Activated B cell treated with CpG ODN at 0.5 μM for 24 hours (primary cell): ENCODE measurements at places on chromosomes 2 and 18.

DNA sequence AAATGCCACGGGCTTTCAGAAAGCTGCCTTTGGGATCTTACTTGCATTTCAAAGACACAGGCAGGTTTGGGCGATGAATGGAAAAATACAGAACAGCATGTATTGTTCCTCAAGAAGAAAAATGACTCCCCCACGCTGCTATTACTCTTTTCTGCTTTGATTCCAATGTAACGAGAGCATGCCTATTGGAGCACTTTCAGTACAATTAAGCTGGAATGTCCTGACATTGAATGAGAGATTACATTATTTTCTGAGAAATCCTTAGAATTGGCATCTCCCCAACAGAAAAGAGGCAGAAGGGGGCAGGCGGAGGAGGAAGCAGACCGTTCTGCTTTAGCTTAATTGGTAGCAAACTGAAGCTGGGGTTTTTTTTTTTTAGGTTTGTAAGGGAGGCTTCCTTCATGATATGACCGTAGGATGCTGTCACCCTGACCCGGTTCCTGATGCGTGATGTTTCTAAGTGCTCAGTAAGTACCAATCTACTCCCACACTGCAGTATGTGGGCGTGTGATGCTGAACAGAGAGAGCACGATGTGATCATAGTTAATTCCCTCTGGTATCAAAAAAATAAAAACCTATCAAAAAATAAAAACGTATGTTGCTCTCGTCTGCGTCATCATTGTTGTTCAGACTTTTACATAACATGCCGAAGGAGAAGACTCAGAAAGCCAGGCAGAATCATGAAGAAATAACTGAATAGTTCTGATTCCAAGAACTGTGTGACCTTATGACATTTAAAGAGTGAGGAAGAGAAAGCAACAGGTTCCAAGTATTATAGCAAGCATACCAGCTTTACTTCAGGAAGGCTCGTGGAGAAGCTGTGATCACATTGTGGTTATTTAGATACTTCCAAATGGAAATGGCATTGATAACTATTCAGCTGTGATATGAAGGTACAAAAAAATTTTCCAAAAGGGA lies 40.5 kb downstream of the LONRF2 start:
- DNase-seq, result no peak

- DNase-seq, result no peak
Observed at GRCh38 chr2:84996909-84997308, 25.9 kb downstream of the KCMF1 start.

GRCh38 chr18:36775396-36775795 lies 53.4 kb downstream of the TPGS2 start:
- no peak for DNase-seq

DNA sequence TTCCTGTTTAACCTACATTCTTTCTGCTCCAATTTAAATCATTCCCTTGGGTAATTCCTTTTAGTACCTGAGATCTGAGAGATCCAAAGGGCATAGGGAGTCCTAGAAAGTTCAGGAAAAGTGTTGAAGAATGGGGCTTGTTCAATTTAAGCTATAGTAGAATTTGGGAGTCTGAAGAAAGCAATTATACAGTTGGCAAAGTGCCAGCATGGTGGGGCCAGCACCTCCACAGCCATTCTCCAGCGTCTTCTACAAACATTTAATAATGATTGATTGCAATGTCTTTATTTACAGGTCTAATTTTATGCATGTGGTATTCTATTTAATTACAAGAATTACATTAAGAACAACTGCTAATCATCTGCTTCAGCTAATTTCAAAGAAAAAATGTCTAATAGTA lies 957.7 kb upstream of the GYPC start:
- DNase-seq, result no peak

DNA sequence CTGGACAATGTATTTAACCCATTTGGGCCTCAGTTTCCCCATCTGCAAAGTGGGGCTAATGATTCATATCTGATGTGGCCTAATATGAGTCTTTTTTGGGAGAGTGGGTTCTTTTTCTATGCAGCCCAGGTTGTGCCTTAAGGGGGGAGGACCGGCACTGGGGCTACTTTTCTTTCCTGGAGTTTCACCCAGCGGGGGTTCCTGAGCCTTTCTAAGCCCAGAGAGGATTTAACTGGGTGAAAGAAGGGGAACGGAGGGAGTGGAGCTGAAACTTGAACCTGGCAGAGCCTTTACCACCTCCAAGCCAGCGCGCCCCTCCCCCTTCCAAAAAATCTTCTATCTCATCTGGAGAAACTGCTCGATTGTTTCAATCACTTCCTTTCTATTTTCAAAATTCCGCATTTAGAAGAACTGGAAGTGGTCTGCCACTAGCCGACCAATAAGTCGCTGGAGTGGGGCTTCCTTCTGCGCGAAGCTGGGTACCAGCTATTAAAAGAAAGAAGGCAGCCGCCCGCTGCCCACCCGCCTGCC lies 205.0 kb upstream of the SMAD2 start:
- no peak for DNase-seq

DNA sequence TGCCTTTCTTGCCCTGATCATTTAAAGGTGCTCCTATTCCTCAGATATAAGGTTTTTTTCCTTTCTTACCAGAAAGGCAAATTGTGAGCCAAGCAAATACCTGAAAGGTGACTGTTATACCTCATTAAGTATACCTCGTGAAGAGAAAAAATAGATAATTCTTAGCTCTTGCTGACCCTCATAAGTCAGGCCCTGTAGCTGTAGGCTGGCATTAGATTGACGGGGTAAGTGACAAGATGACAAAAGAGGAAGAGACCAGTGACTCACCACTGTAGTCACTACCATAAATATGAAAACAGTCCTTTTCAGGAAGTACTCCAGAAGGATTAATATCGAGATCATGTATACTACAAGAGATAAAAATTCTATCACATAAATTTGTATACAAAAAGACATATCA lies 104.6 kb downstream of the PTPN4 start:
- DNase-seq, result no peak

DNA sequence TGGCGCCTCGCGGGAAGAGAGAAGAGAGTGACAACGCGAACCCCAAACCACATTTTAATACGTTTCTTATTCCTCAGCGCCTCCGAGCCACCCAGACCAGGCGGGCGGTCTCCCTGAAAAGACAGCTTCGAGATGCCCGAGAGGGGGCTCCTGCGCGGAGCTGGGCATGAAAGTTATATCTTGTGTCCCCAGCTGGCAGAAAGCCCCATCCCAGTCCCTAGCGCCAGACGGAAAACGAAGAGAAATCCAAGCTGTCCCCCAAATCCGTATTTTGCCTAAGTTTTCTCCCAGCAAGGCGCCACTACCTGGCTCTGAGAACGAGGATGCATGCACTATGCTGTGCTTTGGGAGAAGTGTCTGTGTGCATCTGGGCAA lies 797 bp downstream of the NXPH2 start:
- DNase-seq, result no peak

GRCh38 chr2:196980473-196980872 lies 54.0 kb upstream of the PGAP1 start:
- no peak for DNase-seq

- DNase-seq, result no peak
Observed at GRCh38 chr2:74464406-74464805, 776 bp downstream of the MOGS start.

DNA sequence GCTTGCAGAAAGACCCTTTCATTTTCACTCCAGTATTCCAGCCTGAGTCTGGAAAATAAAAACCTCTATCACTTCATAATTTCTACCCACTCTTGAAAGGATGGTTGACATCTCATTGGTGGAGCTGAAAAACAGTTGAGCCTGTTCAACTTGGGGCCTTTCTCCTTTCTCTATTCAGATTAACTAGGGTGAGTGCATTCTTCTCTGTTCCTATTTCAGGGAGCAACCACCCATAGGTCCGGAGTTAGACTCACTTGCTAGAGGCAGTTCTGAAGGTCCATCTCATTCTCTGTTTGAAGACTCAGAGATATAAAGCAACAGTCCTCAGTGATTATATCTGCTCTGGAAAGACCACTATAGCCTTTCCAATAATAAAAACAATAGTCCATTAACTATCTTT lies 167.9 kb upstream of the SPOPL start:
- DNase-seq, result no peak

GRCh38 chr18:75204732-75205513 lies 4.0 kb downstream of the PTGR3 start:
- no peak for DNase-seq

GRCh38 chr2:198096002-198096401 lies 291.6 kb downstream of the PLCL1 start:
- no peak for DNase-seq

DNA sequence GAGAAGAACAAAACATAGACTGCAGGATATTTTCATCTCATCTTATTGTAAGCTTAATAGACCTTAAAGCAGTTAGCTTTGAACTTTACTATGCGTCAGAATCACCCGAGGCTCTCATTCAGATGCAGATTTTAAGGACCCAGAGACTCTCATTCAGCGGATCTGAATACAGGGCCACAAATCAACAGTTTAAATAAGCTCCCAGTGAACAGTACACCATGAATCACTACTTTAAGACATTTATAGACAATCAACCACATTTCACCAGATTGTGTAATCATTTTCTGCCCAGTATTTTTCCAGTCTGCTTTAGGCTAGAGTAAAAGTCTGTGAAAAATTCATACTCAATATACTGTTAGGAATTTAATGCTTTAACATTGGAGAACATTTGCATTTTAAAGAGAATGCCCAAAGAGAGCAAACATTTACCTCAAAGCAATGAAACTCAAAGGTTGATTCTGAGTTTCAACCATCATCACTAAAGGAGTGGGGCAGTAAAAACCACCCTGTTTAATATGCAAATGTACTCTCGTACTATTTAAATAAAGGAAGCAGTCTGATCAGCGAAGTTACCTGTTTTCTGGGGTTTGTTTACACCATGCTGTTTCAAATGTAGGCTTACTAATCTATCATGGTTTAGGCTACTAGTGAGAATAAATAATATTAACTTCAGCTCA lies 11.0 kb upstream of the ALPK2 start:
- DNase-seq, result no peak

GRCh38 chr2:180621366-180621765 lies 359.0 kb upstream of the UBE2E3 start:
- no peak for DNase-seq

DNA sequence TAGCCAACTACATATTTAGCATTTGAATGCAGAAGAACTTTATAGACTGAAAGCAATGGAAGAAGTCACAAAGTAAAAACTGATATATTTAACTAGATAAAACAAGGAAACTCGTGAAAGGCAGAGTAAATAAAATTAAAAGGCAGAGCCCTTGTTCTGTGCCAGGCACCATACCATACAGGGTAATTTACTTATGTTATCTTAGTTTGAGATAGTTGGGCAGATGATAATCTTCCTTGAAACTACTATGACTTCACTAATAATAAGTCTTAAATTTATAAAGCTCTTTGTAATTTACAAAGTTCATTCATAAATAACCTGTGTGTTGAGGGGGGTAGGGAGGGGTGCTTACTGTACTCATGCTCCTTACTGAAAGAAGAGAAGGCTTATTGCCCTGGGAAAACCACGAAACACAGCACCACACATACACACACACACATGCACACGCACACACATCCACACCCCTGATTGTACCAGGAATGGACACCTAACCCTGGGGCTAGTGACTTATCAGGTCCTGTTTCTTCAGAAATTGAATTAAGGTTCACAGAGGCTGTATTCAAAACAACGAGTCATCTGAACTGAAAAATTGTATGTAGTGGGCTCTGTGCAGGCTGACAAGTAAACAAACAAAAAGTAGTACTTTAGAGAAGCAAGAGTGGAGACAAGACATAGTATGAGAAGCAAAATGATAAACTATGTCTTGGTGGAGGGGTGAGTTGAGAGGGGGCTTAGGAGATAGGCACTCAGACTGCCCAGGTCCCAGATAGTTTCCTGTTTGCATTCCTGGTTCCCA lies 38.1 kb downstream of the AGFG1 start:
- no peak for DNase-seq

DNA sequence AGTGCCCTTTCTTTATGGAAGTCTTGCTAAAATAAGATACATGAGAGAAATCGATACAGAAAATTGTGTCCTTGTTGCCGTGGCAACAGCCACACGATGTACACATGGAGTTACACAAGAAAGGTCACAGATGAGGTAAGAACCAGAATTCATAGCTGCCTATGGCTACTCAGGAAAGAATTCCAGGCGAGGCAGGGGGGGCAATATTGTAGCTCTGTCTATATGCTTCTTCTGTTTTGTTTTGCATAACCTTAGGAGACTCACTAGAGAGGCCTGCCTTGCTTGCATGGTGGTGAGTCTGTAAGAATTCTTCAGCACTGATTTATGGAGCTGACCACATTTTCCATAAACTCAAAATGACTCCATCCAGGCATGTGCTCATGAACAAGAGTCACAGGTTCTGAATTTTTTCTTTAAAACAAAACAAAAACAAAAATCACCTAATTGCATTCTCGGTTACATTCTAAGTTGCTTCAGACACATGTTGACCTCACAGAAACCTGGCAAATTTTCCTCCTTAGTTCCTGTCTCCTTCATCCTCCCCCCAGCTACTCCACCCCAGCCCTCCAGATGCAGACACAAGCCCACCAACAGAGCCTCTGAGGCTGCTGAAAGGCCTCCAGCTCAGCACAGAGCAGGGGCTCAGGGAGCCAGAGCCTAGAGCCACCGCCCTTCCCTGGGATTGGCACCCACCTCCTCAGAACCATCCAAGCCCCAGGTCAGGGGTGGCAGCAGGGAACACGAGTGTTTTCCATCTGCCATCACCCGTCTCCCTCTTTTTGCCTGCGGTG lies 183.5 kb downstream of the ANTXR1 start:
- no peak for DNase-seq

DNA sequence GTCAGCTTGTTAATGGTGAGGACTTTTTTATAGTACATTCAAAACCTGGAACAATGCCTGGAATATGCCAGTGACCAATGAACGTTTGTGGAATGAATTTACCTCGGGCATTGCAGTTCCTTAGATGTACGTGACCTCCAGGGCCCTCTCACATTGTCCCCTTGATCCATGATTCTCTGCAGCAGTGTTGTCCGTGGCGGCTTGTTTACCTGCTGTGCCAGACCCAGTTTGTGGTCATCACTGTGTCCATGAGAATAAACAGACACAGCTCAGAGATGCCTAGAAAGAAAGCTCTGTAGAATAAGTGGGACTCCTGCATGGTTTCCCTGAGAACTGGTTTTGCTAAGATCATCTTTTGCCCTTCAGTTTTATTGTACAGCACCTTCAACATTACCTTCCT lies 1132.2 kb downstream of the DPP10 start:
- no peak for DNase-seq

DNA sequence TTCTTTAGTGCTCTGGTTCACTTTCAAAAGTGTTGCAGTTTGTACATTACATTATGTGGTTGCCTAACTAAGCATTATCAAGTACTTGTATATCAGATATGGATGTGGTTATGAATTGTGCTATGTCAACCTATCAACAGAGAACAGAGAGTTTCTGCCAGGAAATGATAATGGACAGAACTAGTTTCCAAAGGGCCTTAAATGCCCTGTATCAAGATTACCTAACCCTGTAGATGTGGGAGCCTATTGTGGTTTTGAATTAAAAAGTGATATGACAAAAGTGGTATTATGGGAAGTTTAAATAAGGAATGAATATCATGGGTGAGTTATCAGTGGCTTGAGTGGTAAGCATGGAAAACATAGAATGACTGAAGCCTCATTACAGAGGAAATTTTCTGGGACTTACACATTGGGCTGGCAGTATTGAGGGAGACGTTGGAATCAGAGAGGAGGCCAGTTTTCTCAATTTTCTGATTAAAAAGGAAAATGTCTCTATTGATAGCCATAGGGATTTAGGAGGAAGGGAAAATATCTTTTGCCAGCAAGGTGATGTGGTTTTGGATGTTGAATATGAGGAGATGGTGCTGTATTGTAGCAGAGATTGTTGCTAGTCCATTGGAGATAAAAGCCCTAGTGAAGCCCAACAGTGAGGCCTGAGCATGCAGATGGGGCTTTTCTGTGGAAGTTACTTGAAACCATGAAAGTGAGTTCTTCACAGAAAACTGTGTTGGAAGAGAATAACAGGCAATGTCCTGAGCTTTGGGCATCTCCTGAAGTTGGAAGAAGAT lies 140.7 kb downstream of the TTC27 start:
- DNase-seq, result no peak
